CD8-positive, alpha-beta memory T cell (primary cell): ENCODE measurements at places on chromosomes 4 and X. TPM values are rescaled to one million over a fixed set of nuclear protein-coding genes. Genes with fewer than 3 reads are reported as not detected.
A peak's percentile ranks its signal among the peaks of the same experiment; 100 is the strongest.

The SPANXA1 gene
- total RNA-seq: not detected

The UFSP2 gene
- 19.8 TPM for total RNA-seq

The CCDC160 gene
- not detected for total RNA-seq

The MGAT4D gene
- total RNA-seq: not detected

The PNCK gene
- total RNA-seq: not detected

The NPFFR2 gene
- total RNA-seq: not detected

The CENPI gene
- 12.8 TPM for total RNA-seq

The PDLIM3 gene
- not detected for total RNA-seq

GRCh38 chr4:171644430-171645057 is 168.7 kb upstream of the GALNTL6 start:
- H3K36me3 ChIP-seq: no peaks in the 10 kb centered on the region
- no peak for DNase-seq
- no peak overlapping the region for H3K27ac ChIP-seq
- H3K27me3 ChIP-seq: no peaks in the 10 kb centered on the region
- no peak overlapping the region for H3K4me3 ChIP-seq

DNA sequence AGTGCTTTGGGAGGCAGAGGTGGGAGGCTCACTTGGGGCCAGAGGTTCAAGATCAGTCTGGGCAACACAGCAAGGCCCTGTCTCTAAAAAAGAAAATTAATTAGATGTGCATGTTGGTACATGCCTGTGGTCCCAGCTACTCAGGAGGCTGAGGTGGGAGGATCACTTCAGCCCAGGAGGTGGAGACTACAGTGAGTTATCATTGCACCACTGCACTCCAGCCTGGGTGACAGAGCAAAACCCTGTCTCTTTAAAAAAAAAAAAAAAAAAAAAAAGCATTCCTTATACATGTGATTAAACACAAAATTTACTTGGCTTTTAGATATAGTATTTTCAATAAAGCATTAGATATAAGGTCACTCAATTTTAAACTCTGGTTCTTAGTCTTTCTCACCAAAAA is 34.9 kb downstream of the SMARCA1 start:
- no peak for DNase-seq
- H3K27ac ChIP-seq: no peak overlapping the region
- H3K4me1 ChIP-seq: no peaks in the 10 kb centered on the region
- H3K36me3 ChIP-seq: no peaks in the 10 kb centered on the region
- H3K4me3 ChIP-seq: no peak overlapping the region

GRCh38 chrX:317424-318067 is 1.1 kb downstream of the GTPBP6 start:
- no peaks in the 10 kb centered on the region for H3K27me3 ChIP-seq
- DNase-seq: no peak
- peak overlapping the region; percentile 85 for H3K27ac ChIP-seq
- peak overlapping the region; percentile 54 for H3K4me3 ChIP-seq

DNA sequence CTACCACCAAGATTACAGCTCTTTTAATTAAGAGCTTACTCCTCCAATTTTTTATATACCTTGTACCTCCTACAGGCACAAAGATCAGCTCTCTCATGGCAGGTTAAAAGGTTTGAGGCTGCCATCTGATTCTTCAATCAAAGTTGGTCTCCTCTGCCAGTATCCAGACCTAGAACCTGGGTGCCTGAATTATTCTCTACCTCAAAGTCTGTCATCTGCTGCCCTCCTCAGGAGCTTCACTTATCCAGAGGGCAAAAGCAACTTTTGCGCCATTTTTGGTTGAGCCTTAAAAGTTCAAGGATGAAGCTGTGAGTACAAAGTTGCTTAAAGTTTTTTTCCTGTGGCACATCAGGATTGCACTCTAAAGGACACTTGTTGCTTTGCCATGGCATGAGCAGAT is 343.7 kb upstream of the PPP1R2C start:
- no peak overlapping the region for H3K27ac ChIP-seq
- no peaks in the 10 kb centered on the region for H3K4me1 ChIP-seq
- no peaks in the 10 kb centered on the region for H3K27me3 ChIP-seq
- DNase-seq: no peak

DNA sequence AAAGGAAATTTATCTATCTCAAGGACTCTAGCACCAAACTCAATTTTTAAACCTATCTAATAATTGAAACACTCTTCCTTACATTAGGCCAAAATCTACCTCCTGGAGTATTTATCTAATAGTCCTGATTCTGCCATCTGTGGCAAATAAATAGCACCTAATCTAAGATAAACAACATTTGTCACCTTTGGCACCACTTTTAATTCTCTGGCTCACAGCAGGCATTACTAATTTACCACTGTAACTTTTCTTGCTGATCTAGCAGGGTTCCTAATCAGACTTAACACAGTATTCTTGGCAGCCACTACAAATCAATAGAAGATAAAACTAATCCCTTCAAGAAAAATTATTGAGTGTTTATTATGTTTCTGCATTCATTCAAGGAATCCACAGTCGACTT is 161.1 kb downstream of the KCTD8 start:
- H3K4me1 ChIP-seq: no peaks in the 10 kb centered on the region
- no peaks in the 10 kb centered on the region for H3K36me3 ChIP-seq
- no peak for DNase-seq
- no peak overlapping the region for H3K4me3 ChIP-seq
- H3K27ac ChIP-seq: no peak overlapping the region

DNA sequence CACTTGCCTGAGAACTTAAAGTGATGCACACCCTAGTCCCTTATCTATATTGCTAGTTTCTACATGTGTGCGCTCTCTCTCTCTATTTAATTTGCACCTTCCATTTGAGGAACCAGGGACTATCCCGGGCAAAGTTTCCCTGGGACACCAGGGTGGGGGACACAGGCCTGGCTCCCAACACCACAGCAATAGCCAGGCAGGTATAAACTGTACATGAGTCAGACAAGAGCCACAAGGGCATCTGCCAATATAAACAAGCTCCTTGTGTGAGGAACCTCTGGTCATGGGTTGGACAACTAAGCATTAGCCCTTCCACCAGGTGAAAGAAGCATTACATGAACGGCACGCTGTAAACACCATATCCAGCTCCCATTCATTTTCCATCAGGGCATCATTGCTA is 455.5 kb downstream of the STIM2 start:
- no peaks in the 10 kb centered on the region for H3K27me3 ChIP-seq
- no peak overlapping the region for H3K4me3 ChIP-seq
- no peaks in the 10 kb centered on the region for H3K4me1 ChIP-seq
- no peak for DNase-seq
- no peaks in the 10 kb centered on the region for H3K36me3 ChIP-seq
- H3K27ac ChIP-seq: no peak overlapping the region

- H3K27ac ChIP-seq: no peak overlapping the region
- DNase-seq: no peak
- no peak overlapping the region for H3K4me3 ChIP-seq
- H3K27me3 ChIP-seq: no peaks in the 10 kb centered on the region
- peaks cover 20% of the 10 kb centered on the region for H3K4me1 ChIP-seq
Measured at GRCh38 chrX:20212486-20213089, 54.1 kb downstream of the RPS6KA3 start.

DNA sequence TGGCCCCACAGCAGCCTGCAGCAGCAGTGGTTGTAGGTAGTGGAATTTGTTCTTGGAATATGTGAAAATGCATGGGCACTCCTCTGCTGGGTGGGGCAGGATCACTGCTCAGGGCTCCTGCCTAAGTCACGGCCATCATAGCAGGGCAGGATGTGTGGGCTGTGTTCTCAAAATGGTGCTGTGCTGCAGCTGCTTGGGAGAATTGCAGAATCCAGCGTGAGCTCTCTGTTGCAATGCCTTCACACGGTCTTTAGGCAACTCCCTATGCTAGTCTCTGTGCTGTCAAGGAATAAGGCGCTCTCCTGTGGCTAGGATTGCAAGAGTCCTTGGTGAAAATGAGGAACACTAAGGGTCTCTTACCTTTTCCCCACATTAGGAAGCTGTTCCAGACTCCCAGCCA is 42.9 kb downstream of the F8 start:
- H3K27me3 ChIP-seq: no peaks in the 10 kb centered on the region
- peaks cover 5% of the 10 kb centered on the region for H3K4me1 ChIP-seq
- H3K36me3 ChIP-seq: no peaks in the 10 kb centered on the region
- H3K27ac ChIP-seq: no peak overlapping the region

- no peak overlapping the region for H3K27ac ChIP-seq
- no peaks in the 10 kb centered on the region for H3K36me3 ChIP-seq
- no peak for DNase-seq
- H3K4me1 ChIP-seq: no peaks in the 10 kb centered on the region
- no peak overlapping the region for H3K4me3 ChIP-seq
Measured at GRCh38 chr4:1567808-1568581, 116.1 kb downstream of the FAM53A start.

DNA sequence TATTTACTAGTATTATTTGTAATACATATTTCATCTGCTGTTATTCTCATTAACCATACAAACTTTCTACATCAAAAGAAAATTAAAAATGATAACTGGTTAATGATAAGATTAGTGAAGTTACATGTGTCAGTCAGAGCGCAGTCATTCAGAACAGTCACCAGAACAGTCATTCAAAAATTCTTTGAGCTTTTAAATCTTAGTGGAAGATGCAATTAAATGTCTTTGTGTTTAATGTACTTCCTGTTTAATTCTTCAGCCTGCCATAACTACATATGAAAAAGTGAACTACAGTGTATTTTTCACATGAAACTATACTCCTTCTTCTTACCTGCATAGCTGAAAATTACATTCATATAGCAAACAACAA is 179.7 kb upstream of the NDST4 start:
- no peaks in the 10 kb centered on the region for H3K36me3 ChIP-seq
- no peak overlapping the region for H3K4me3 ChIP-seq
- H3K27ac ChIP-seq: no peak overlapping the region
- no peak for DNase-seq
- H3K27me3 ChIP-seq: no peaks in the 10 kb centered on the region

DNA sequence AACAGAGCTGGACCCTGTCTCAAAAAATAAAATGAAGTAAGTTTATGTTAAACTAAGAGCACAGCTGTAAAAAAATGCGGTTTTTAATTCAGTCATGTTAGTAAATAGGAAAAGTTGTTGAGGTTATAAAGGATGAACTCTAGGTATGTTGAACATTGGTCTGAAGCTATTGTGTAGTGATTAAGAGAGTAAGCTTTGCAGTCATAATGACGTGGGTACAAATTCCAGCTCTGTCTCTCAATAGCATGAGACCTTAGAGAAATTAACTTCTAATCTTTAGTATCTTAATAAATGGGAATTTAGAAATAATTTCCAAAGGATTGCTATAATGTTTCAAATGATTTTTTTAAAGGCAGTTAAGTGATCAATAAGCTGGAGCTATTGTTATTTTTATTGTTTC is 2.9 kb upstream of the YTHDC1 start:
- DNase-seq: no peak
- no peak overlapping the region for H3K4me3 ChIP-seq

DNA sequence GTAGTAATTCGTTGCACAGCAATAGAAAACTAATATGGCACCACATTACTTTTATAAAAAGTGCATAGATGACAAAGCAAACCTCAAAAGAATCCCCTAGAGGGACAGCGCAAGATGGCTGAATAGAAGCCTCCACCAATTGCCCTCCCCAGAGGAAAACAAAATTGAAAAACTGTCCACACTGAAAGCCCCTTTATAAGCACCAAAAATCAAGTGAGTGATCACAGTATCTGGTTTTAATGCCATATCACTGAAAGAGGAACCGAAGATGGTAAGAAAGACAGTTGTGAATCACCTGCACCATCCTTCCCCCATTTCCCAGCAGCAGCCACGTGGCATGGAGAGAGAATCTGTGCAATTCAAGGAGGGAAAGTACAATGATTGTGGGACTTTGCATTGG is 522.2 kb downstream of the GLUD2 start:
- H3K27me3 ChIP-seq: no peaks in the 10 kb centered on the region
- no peak overlapping the region for H3K27ac ChIP-seq
- DNase-seq: no peak
- H3K4me3 ChIP-seq: no peak overlapping the region
- H3K36me3 ChIP-seq: no peaks in the 10 kb centered on the region
- no peaks in the 10 kb centered on the region for H3K4me1 ChIP-seq

DNA sequence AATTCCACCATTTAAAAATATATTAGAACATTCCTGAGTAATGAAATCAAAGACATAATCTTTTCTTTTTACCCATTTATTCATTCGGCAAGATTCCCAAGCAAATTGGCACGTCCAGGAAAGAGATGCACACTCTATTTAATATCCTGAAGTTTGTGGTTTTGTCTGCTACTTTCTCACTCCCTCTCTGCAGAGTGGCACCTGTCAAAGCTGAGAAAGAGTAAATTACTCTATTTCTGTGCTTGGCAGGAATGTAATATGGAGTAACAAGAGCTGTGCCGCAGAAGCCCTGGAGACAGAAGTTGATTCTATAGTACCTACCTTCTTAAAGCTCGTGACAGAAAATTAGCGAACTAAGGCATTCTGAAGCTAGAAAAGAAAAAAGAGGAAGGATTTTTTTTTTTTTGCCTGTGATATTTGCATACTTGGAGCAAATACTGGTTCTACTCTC is 5.5 kb downstream of the GSTCD start:
- H3K27ac ChIP-seq: no peak overlapping the region
- H3K27me3 ChIP-seq: no peaks in the 10 kb centered on the region
- no peak overlapping the region for H3K4me3 ChIP-seq
- no peaks in the 10 kb centered on the region for H3K36me3 ChIP-seq
- DNase-seq: no peak
- H3K4me1 ChIP-seq: peaks cover 9% of the 10 kb centered on the region

DNA sequence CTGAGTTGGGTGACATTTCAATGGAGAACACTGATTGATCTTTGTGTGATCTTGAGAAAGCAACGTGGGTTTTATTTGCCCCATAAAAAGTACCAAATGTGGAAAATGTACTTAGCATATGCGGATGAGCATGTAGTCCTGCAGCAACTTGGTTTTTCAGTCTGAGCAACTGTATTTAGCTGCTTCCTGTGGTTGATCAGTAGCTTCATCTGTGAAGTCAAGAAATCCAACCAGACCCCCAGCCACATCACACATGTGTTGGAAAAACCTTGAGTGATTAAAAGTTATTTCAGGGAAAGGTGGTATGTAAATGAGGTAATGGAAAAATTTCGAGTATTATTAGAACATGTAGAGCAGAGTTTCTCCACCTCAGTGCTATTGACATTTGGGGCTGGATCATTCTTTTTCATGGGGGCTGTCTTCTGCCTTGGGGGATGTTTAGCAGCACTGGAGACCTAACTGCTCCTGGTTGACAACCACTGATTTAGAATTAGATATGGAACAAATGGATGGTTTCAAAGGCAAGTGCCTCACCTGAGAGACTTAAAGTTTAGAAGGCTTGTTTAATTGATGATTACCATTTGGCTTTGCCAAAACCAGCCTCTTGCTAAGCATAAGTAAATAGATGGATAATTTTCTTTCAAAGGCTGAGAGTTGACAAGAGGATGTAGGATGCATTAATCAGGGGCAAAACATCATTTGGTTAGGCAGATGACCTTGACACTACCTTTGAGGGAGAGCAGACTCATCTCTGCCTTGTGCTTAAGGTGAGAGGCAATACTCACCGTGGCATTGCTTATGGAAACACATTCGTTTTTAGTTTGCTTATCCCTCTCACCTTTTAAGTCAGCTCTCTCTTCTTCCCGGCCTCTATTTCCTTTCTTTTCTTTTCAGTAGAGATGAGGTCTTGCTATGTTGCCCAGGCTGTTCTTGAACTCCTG is 193.0 kb upstream of the RPS6KA3 start:
- H3K27me3 ChIP-seq: no peaks in the 10 kb centered on the region
- no peaks in the 10 kb centered on the region for H3K36me3 ChIP-seq
- no peak for DNase-seq
- H3K27ac ChIP-seq: no peak overlapping the region
- peaks cover 5% of the 10 kb centered on the region for H3K4me1 ChIP-seq
- no peak overlapping the region for H3K4me3 ChIP-seq

GRCh38 chrX:133864236-133864635 is 121.2 kb downstream of the GPC3 start:
- no peak overlapping the region for H3K27ac ChIP-seq
- no peak for DNase-seq
- H3K4me3 ChIP-seq: no peak overlapping the region
- no peaks in the 10 kb centered on the region for H3K4me1 ChIP-seq
- no peaks in the 10 kb centered on the region for H3K27me3 ChIP-seq
